ENCODE measurements at places on chromosomes 2 and 18.

DNA sequence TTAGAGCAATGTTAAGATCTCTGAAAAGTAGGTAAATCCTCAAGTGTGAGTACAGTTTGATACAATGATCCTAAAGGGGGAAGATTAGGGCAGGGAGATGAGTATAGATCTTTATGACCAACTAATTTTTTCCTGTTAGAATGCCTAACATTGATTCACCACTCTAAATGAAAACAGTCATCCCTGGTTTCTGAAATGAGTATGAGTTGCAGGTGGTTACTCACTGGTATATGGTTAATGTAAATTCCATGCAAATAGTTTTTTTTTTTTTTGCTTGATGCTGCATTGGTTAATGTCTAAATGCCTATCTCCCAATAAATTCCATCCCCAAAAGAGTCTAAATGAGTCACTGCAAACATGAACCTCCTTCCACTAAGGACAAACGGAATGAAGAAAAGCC, 55.0 kb upstream of the SERPINB2 start:
- no peak for DNase-seq

DNA sequence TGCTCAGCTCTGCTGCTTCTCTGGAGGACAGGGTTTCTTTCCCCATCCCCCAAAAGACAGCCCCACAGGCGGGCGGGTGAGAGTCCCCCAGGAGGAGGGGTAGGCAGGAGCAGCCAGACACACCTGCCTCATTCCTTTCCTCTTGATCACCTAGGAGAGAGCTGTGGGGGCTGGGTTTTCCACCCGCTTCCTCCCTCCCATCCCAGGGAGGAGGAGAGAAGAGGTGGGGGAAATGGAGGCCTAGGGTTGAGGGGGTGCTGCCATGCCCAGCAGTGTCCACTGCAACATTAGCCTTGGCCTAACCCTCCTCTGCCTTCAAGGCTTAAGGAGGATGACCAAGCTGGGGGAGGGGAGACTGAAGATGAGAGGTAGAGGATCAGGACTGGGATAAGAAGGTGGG, 14.7 kb downstream of the WNT10A start:
- DNase-seq, result no peak

DNA sequence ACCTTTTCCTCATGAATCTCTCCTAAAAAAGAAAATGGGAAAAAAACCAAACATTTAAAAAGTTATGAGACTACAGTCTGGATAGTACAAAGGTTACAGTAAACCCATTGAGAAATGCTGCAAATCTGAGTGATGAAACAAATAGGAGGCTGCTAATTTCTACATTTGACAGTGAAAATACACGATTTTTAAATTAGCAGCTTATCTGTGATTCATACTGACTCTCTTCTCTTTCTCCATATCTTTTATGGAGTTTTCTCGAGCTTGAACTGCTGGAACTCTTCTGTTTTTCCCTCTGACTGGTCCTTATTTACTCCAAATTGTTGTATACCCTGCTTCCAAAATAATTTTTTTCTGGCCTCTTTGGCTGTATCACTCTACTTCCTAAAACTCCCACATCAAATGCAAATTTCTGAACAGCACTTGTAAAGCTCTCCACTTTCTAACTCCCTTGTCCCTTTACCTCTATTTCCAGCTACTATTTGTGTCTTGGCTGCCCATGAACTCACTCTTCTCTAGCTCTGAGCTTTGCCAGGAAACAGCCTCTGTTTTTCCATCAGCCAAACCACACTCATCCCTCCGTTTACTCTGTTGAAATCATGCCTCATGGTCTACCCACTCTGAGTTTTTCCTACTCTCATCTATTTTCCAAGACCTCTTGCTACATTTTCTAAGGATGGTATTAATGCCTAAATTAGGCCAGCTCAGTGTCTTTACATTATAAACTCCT, 73.7 kb downstream of the RBMS1 start:
- DNase-seq, result no peak

DNA sequence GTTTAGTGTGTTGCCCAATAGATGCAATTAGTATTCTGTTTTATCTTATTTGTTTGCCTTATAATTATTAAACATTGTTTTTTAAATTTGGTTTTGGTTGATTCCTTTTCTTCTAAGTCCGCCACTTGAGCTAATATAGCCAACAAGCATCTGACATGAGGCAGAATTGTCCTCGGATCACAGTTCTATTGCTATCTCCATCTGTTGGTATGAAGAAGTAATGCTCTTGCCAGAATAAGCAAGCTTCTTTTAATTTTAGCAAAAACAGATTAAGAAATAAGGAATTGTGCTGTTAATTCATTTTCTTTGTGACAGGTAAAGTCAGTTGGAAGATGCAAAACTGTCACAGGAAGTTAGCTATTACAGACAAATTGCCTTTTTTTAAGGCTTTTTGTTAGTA, 54.3 kb downstream of the R3HDM1 start:
- no peak for DNase-seq

DNA sequence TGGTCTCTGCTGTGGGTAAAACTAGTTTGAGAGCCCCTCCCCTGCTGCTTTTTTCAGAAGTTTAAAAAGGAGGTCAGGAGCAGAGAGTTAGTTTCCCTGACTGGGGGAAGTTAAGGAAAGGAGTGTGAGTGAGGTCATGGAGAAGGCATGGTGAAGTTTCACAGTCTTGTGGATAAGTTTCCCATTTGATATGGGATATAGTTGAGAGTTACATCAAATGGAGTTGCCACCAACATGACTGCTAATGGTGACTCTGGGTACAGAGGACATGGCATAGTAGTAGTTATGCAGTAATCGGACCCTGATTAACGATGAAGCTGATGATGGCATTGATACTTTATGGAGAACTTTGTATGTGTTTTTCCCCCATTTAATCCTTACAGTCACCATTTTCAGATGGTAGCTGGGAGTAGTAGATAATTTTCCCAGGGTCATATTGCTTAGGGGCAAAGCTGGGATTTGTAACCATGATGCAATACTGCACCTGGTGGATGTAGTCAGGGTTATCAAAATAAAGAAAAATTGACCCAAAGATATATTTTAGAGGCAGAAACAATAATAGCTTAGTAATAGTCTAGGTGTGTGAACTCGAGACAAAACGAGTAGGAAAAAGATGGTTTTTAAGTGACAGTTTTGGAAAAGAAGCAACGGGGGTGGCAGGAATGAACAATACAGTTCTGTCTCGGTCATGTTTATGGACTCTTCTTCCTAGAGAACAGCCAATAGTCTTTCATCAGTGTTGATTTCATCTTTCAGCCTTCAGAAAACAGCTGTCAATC, 74.6 kb downstream of the FMNL2 start:
- no peak for DNase-seq

DNA sequence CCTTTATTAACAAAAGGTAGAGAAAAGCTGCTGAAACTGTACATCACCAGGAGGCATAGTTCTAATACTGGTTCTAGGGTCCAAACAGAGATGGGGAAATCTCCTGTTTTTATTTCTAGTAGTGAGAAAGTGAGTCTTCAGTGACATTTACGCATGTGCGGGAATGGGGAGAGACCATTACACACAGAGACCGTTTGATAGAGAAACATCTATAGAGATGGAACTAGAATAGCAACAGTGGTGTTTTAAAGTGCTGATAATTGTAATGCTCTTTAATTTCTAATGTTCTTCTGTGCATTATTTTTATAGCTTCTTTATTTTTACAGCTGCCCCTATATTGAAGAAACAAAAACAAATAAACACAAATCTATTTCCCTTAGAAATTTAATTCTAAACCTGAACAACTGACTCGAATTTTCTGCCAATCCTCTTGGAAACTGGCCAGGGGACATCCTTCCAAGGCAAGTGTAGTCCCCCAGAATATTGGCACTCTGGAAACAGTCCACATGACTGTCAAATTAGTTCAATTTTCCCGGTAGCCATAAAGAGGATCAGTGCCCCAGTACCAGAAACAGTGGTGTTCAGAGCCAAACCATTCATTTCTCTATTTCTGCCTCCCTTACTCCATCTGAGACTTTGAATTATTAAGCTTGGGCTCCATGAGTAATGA, 260.9 kb downstream of the ICOS start:
- no peak for DNase-seq

DNA sequence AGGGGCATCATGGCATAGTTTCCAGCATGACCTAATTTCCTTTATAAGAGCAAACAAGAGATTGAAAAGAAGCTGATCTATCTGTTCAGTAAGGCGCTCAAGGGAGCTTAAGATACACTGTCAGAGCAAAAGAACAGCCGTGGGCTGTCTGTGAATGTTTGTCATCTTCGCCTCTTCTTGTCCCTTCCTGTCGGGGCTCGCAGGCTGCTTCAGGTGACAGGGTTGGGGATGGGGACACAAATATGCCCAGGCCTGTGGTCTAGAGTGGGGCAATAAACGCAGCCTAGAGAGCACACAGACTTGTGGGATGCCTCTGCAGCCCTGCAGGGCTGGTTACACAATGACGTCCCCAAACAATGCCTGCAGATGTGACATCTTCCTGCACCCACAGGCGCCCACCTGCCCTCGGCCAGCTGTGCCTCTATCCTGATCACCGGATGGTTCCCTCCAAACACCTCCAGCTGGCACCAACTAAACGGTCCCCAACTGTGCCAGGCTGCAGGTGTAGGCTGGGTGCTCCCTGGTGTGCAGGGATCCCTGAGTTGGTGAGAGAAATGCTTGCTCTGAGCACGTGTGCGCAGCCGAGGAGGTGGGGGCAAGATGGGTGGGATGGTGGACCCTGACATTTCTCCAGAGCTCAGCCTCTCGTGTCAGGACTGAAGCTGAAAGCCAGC, 72.8 kb downstream of the EDAR start:
- no peak for DNase-seq

- no peak for DNase-seq
Observed at GRCh38 chr2:173161507-173161906, 85.9 kb downstream of the MAP3K20 start.

DNA sequence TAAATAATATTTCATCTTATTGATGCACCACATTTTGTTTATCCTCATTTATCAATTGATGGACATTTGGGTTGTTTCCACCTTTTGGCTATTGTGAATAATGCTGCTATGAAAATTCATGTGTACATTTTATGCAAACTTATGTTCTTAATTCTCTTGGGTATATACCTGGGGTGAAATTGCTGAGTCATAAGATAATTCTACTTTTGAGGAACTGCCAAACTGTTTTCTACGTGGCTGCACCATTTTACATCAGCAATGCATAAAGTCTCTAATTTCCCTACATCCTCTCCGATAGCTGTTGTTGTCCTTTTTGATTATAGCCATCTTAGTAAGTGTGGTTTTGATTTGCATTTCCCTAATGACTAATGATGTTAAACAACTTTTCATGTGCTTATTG, 116.5 kb upstream of the DLX2 start:
- DNase-seq, result no peak

Measured in non-pigmented ciliary epithelial cell (primary cell).